ENCODE measurements at places on chromosomes 7 and 10.

GRCh38 chr10:60578217-60578616, 188.5 kb upstream of the ANK3 start:
- DNase-seq: no peak

GRCh38 chr10:63314020-63314419, 151.8 kb downstream of the JMJD1C start:
- DNase-seq: no peak

DNA sequence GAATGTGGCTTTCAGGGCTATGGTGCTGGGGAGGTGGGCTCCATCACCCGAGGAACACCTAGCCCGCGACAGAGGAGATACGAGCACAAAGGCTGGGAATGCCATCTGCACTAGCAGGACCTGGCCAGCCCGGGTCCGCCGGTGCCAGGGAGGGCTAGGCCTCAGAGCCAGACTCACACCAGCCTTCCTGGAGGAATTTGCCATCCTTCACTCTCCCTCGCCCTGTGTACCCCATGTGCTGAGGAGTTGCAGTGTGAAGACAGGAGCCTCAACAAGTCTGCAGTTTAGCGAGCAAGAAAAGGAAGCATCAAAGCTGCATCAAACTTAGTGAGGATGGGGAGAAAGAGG, 123.6 kb upstream of the JCAD start:
- no peak for DNase-seq

DNA sequence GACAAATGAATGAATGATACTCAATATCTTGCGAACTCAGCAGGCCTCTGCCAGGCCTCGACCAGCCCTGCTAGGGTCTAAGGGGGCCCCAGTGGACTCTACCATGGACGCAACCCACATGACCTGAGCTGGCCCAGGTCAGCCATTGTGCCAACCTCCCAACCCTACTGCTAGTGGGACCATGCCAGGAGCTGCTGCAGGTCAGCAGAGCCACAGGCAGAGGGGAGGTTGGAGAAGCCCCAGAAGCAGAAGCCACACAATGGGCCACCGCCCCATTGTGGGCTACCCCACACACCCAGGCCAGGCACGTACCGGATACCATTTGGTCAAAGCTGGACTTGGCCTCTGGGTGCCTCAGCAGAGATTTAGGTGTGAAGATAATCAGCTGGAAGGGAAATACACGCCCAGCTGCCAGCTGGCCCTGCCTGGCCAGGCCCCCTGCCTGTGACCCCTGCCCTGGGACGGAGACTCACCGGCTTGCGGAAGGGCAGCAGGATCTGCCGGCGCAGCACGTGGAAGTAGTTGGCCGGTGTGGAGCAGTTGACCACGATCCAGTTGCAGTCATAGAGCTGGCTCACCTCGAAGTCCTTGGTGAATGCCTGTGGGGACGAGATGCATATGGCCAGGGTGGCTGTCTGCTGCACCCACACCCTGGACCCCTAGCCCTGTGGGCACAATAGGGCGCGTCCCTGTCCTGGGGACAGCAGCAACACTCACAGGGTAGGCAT, 24.5 kb downstream of the OGDHL start:
- DNase-seq: no peak
